CD4-positive, alpha-beta T cell treated with Interferon alpha-2 for 1 hour (primary cell): ENCODE measurements at places on chromosomes 11 and 22.

GRCh38 chr22:44145544-44145943, 35.2 kb upstream of the PARVG start:
- no peak for DNase-seq

DNA sequence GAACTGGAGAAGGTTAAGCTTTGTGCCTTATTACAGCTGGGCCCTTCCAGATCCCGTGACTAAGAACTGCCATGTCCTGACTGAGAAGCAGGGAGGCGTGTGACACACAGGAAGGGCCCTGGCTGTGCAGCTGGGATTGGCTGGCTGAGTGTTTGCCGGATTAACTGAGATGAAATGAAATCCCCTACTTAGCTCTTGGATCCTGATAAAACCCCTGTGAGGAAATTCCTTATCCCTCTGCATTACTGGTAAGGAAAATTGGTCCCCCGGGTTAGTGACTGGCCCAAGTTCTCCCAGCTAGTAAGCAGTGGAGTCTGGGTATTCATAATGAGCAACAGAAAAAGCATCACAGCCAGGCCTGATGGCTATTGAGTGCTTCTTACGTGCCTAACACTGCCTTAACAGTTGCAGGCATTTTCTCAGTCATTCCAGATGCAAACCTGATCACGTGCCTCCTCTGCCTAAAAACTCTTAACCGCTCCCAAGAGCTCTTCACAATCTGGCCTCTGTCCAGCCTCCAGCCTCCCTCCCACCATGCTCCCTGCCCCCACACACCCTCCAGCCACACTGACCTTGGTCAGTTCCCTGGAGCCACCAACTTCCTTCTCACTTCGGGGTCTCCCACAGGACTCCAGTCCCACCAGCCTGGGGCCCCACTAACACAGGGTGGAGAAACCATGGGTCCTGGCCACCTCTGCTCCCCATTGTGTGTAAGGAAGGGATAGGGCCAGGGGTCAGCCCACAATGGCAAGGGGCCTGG, 37.8 kb downstream of the ARRB1 start:
- DNase-seq = no peak

GRCh38 chr22:45268167-45268957, 16.4 kb upstream of the UPK3A start:
- no peak for DNase-seq

DNA sequence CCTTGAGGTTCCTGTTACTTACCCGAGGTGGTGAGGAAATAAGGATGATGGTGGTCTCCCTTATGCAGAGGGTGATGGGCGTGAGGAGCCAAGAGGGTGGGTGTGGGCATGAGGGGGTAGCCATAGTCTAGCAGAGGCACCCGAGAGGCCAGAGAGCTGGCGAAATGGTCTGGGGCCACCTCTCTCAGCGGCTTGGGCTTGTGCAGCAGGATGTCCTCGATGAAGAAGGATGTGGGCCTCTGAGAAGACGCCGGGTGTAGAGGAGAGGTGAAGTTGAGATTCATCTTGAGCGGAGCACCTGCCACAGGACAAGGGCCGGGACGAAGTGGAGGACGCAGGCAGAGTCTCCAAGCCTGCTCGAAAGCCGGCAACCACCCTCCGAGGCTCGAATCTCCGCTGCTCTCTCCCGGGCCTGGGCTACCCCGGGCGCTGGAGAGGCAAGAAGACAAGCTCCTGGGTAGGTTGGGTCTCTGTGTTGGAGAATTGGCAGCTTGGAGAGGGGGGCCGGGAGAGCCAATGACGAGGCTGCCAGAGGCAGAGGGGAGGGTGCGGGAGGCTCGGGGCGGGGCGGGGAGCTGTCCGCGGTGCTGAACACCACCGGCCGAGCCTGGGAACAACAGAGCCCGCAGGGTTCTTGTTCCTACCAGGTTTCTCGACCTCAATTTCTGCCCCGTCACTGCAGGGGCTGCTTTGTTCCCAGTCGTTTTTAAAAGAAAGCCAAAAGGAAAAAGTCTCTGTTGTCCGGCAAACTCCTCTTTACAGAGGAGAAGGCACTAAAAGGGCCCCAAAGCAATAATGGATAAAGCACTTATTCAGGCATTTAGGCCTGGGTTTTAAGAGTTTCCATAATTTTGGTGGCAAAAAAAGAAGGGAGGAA, at the start of gene BSX:
Gene BSX, minus strand, starts transcription at position 447 of the 877 bp plus-strand sequence. Its CDS starts 163 bp downstream, at position 284.
- DNase-seq = no peak

DNA sequence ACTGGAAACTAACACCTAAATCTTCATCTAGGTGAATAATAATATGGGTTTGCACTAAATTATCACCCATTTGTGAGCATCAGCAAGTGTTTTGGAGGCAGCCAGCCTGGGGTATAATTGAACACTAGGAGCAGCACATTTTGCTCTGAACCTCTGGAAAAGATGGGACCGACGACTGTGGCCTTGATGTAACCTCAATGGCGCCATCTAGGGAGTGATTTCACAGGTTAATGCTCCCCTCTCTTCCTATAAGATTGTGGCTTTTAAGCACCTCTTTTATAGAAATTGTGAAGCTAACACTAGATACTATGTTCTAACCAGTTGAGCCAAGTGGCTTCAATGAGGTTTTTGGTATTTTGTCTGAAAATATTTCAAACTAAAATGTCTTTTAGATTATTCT, 203.7 kb downstream of the NELL1 start:
- no peak for DNase-seq

- DNase-seq = no peak
Observed at GRCh38 chr11:67230406-67230805, 35.9 kb upstream of the GRK2 start.

DNA sequence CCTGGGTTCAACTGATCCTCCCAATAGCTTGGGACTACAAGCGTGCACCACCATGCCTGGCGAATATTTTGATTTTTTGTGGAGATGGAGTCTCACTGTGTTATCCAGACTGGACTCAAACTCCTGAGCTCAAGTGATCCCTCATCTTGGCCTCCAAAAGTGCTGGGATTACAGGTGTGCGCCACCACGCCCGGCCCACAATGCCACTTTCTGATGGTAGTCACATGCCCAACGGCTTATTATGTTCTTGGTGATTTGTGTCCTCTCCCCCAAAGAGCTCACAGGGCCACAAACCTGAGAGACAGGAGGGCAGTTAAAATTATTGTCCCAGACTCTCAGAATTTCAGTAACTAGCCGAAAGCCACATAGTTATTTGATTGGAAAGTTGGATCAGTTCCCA, 9.6 kb downstream of the GRIK4 start:
- no peak for DNase-seq

DNA sequence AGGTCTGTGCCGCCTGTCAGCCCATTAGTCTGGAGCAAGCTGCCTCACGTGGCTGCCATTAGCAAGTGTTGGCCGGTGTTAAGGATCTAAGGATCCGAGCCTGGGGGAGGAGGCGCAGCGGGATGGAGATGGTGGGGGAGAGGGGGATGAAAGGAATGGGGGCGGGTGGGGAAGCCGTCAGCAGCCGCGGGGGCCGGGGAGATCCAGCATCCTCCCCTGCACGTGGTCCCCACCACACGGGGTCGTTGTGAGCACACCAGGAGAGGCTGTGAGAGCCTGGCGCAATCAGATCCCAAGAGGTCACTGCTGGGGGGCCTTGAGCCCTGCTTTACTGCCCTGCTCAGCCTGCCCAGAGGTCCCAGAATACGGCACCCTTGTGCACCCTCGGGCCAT, 7.3 kb downstream of the CABP7 start:
- DNase-seq = peak; percentile 14

- no peak for DNase-seq
Observed at GRCh38 chr11:93548679-93549319, 5.6 kb upstream of the SMCO4 start.

DNA sequence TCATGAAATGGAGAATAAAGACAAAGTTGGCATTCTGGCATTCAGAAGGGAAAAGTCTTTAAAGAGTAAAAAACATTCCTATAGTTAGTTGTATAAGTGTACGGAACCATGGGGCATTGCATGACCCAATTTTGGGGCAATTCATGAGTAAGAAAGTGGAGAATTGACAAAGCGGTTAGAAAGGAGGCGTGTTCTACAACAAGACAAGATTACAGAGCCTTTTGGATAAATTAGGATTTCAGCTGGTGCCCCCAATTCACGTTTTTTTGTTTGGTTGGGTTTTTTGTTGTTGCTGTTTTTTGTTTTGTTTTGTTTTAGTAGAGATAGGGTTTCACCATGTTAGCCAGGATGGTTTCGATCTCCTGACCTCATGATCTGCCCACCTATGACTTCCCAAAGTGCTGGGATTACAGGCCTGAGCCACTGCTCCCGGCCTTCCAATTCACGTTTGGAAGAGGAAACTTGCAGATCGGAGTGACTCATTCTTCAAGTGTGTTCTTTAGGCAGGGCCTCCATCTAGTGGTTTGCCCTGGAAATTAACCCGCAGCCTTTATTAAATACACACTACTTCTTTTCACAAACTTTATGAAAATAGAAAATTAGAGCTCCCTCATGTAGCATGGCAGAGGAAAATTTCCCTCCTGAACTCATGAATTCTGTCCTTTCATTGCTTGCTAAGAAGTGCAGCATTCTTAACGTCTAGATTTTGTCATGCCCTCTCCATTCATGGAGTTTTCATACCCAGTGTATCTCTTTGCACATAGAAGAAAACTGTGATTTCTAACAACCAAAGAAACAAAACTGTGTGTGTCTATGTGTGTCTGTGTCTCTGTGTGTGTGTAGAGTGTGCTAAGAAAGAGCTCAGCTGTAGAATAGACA, 118.1 kb downstream of the BBOX1 start:
- no peak for DNase-seq

DNA sequence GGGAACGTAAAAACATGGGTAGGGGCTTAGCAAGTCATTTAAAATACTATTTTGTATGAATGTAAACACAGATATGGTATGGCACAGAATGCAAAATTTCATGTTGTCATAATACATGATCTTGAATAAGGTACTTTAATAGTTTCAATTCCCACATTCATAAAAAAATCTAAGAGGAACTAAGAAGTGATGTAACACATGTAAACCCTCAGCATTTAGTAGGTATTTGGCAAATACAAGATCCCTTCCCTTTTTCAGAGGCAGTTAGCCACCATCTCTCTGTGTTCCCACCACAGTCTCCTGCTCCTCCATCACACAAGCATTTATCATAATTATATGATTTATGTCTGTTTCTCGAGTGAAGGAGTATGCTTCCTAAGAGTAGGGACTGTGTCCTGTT, 251.8 kb downstream of the TENM4 start:
- DNase-seq = no peak

DNA sequence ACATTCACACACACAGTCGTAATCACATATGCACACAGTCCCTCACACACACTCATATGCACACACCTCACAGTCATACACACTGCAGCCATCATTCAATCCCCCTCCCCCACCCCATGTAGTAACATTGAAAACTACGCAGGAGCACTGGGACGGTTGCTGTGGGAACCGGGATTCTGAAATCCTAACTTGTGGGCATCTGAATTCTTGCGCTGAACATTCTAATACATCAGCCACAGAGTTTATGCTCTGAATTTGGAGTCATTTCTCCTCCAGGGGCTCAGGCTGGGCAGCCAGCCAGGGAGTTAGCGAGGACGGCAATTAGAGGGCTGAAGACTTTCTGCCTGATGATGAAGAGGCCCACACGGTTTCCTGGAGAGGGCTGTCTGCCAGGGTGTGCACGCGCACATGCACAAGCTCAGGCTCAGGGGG, 32.7 kb downstream of the CD6 start:
- peak; percentile 50 for DNase-seq

DNA sequence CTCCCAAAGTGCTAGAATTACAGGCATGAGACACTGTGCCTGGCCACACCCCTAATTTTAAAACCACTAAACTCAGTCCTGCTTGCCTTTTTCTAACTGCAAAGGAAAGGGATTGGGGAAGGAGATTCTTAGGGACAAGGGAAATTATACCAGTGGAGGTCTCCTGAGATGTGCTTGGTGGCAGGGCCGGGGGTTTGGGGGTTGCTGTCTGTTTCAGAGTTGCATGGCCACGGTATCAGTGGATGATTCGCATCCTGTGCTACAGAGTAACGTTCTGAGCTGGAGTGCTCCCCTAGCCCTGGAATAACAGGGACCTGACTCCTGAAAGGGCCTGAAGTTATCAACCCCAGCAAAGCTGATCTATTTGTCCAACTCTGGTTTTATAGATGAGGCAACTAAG, 846 bp upstream of the GPHA2 start:
- DNase-seq = no peak

- DNase-seq = no peak
Observed at GRCh38 chr22:42222140-42222539, 48.3 kb downstream of the TCF20 start.

DNA sequence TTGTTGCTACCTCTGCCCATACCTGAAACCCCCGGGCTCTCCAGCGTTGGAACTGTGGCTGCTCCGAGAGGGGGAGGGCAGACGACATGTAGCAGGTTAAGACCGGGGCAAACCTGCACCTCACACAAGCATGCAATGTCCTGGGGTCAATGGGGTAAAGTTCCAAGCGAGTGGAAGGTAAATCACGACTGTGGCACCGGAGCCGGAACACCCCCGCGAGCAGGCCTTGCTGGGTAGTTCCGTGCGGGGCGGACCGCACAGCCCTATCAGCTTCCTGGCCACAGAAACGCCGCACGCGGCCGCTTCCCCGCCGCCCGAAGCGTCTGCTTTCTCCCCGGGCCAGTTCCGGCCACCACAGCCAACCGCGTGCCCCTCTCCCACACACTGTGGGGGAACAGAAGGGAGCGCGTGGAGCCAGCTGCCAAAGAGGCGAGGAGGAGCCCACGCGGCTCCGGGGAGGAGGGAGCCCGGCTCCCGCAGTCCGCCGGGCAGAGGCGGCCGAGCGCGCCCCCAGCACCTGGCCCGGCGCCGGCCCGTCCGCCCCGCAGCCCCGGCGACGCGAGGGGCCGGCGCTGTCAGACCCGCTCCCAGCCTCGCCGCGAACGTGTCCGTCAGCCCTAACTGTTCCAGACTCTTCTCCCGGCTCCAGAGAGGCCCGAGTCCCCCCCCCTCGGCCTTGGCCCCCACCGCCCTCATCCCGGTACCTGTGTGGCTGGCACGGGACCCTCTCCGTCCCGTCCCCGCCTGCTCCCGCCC, 1.6 kb downstream of the SPTBN2 start:
- DNase-seq = no peak

GRCh38 chr22:46289244-46289891, 7.3 kb upstream of the GTSE1 start:
- DNase-seq = peak; percentile 60

- no peak for DNase-seq
Observed at GRCh38 chr11:111526501-111526900, 11.9 kb downstream of the HOATZ start.

DNA sequence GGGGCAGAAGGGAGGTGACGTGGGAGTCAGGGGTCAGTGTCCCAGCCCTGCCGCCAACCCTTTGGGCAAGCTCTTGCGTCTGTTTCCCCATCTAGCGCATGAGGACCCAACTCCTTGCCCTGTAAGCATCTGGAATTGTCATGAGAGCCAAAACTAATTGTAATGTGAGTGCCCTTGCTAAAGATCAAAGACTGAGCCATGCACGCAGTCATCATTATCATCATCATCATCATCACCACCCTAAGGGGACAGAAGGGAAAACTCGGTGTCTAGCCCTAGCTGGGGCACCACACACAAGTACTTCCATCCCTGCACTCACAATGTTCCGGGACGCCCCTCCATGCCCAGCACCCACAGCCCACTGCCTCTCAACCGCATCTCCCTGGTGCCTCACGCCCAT, 2.5 kb downstream of the LIF start:
- DNase-seq = no peak

- no peak for DNase-seq
Observed at GRCh38 chr22:29130476-29130875, 57.6 kb downstream of the KREMEN1 start.
